Vagina (tissue), 2 donors: ENCODE measurements at places on chromosomes 6 and 20. TPM values are rescaled to one million over a fixed set of nuclear protein-coding genes. Genes with fewer than 3 reads are reported as not detected.

The FAM229B gene
- 11.0 TPM for total RNA-seq

The RPS6KA2 gene
- 65.1 TPM for total RNA-seq

The HEBP2 gene
- 62.4 TPM for total RNA-seq

DNA sequence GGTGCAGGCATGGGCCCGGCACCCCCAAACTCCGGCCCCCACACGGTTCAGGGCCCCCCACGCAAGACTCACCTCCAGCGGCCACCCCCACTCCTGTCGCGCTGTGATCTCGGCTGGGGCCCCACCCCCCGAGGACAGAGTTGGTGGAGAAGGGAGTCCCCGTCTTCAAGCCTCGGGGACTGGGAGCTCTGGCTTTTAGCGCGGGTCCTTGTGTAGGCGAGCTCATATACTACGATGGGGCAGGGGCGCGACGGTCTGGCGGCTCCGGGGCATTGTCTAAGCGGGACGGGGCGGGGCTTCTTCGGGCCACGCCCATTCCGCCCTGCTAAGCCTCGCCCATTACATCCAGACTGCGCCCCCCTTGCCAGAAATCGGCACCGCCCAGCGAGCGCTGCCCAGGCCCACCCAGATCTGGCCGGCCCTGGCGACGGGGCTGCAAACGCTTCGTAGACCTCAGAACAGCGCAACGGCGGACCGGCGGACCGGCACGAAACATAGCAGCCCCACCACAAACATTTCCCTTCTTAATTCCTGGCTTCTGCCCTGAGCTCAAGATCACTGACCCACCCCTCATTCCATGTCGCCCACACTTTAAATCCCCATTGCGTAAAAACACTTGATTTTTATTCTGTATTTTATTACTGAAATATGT lies 1.0 kb upstream of the DDAH2 start:
- peaks cover 58% of the 10 kb centered on the region for H3K4me1 ChIP-seq
- H3K27ac ChIP-seq, result peak overlapping the region; percentile 99
- no peak for DNase-seq

DNA sequence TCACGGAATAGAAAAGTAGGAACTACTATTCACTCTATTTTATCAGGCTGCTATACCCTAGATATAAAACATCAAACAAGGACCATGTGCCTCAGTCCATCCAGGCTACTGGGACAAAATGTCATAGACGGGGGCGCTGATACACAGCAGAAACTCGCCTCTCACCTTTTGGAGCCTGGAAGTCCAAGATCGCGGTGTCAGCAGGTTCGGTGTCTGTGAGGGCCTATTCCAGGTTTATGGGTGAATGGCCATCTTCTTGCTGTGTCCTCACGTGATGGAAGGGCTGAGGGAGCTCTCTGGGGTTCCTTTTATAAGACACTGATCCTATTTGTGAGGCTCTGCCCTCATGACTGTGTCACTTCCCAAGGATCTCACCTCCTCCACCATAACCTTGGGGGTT lies 89.5 kb downstream of the DLL1 start:
- no peak overlapping the region for H3K4me3 ChIP-seq
- no peaks in the 10 kb centered on the region for H3K27me3 ChIP-seq
- H3K4me1 ChIP-seq, result peaks cover 10% of the 10 kb centered on the region

GRCh38 chr6:82573254-82573972 lies 209.8 kb downstream of the TPBG start:
- no peak overlapping the region for H3K27ac ChIP-seq
- H3K36me3 ChIP-seq, result no peaks in the 10 kb centered on the region
- H3K4me1 ChIP-seq, result no peaks in the 10 kb centered on the region
- DNase-seq, result no peak
